ENCODE measurements at places on chromosomes 12 and 14.

- DNase-seq = no peak
Measured at GRCh38 chr12:129791396-129791795, 112.4 kb downstream of the TMEM132D start.

- no peak for DNase-seq
Measured at GRCh38 chr12:2323532-2324255, 270.9 kb downstream of the CACNA1C start.

DNA sequence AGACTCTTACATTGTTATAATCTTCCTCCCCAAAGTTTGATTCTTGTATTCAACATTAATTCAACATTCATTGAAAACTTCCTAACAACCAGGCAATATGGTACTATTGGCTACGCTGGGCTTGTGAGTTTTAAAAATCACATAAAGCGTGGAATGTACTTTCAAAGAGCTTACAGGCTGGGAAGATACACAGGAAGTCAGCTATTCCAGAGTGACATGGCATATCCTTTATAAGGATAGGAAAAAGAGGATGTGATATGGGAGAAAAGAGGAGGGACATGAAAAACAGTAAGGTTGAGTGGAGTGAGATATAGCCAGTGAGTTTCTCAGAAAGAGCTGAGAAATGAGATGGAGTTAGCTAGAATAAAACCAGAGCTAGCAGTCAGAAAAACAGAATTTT, 103.6 kb upstream of the ATF7IP start:
- no peak for DNase-seq

DNA sequence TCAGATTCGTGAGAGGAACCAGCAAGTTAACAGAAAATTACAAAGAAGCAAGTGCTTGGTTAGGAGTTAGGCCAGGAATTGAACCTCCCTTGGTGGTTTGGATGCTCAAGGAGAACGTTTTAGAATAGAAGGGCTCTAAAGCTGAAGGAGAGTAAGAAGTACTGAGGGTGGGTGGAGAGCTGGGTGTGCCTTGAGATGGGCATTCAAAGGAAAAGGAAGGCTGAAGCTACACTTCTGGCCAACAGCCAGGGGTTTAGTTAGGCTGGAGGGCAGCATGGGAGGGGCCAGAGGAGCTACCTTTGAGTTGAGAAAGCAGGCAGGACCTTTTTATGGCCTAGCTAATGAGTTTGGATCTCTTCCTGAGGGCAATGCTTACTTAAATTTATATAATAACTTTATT, 421.2 kb downstream of the CCDC91 start:
- no peak for DNase-seq

DNA sequence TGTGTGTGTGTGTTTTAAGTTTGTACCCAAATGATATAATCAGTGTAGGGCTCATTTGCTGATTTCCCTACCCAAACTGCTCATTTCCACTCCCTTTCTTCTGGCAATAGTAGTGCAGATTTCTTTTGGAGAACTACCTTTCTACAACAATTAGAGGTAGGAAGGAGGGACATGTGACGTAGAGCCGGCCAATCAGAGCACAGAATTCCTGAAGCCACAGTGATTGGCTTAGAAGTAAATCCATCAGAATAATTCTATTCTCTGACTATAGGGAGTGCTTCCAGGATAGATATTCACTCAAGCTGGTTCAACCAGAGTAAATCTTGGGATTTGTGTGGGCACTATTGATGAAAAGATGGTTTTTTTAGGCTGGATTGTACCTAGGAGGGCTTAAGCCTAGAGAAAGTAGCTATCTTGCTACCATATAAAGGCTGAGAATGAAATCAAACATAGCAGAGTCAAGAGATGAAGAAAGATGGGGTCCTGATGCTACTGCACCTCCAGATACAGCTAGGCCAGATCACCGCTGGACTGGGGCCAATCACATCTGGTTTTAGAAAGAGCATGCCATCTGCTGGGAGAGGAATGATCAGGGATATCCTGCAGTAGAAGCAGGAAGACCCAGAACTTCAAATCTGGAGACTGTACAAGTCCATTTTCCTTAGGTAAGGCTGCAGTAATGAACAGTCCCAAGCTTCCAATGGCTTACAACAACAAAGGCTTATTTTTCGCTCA, 54.1 kb upstream of the NUAK1 start:
- DNase-seq = no peak

GRCh38 chr12:78359520-78359919, 505.1 kb upstream of the SYT1 start:
- DNase-seq = no peak

GRCh38 chr12:77387214-77387613, 321.8 kb upstream of the E2F7 start:
- no peak for DNase-seq

DNA sequence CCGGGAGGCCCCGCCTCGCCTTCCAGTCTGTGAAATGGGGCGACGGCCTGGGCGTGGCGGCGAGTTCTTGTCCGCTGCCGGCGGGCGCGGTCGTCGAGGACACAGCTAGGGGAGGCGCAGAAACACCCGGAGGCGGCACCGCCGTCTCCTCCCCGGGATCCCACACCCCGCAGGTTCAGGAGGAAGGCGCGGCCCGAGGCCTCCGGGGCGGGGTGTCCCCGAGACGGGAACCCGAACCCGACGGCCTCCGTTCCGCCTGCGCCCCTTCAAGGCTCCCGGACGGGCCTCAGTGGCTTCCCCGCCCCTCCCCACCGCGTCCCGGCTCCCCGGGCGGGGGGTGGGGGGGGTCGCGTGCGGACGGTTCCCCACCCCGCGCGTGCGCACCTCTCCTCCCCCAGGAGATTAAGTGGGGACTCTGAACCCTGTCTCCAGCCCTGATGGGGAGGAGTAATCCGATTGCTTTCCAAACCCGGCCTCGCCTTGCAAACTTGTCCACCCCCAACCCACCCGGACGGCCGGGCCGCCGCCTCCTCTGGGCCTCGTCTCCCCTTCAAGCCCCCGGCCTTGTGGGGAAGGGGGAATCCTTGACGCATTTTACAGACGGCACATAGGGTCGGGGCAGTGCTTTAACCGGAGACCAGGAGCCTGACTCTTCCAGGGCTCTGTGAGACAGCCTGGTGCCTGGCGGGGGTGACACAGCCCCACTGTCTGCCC, 35.3 kb upstream of the ANKRD9 start:
- no peak for DNase-seq

- DNase-seq = peak; percentile 78
Measured at GRCh38 chr12:91382081-91382543, 199.5 kb upstream of the DCN start.

- DNase-seq = no peak
Measured at GRCh38 chr14:34966413-34966812, 16.4 kb upstream of the SRP54 start.

DNA sequence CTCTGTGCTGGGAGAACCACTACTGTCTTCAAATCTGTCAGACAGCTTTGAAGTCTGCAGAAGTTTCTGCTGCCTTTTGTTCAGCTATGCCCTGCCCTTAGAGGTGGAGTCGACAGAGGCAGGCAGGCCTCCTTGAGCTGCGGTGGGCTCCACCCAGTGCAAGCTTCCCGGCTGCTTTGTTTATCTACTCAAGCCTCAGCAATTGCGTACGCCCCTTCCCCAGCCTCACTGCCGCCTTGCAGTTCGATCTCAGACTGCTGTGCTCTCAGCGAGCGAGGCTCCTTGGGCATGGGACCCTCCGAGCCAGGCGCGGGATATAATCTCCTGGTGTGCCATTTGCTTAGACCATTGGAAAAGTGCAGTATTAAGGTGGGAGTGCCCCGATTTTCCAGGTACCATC, 25.1 kb upstream of the KLRB1 start:
- DNase-seq = no peak

DNA sequence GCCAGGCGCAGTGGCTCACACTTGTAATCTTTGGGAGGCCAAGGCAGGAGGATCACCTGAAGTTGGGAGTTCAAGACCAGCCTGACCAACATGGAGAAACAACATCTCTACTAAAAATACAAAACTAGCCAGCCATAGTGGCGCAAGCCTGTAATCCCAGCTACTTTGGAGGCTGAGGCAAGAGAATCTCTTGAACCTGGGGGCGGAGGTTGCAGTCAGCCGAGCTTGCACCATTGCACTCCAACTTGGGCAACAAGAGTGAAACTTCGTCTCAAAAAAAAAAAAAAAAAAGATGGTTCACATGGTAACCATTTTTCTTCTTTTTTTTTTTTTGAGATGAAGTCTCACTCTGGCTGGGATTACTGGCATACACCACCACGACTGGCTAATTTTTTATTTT, 35.3 kb downstream of the SLC2A14 start:
- no peak for DNase-seq

GRCh38 chr12:24278832-24279231, 329.4 kb upstream of the SOX5 start:
- no peak for DNase-seq

DNA sequence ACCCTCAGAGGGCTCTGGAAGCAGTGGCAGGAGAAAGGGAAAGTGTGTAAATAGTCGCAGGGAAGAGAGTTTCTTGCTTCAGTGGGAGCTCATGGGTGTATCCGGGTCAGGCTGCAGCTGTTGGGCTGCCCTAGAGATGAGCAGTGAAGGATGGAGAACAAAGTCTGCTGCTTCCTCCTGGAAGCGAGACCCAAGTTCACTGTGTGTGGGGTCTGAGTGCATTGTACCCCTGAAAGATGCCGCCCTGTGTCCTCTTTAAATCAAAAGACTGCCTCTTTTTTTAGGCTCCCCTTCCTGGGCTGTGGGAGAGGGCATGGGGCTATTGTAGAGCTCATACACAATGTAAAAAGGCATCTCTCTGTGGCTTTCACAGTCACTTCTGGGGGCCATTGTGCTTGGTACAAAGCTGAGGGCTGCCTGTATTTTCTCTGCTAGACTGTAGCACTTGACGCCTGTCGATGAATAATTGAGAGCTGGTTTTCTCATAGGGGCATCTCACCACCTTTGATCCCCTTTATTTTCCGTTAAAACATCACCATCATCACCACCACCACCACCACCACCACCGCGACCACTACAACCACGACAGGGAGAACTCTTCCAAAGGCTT, 16.7 kb downstream of the CHST11 start:
- no peak for DNase-seq

GRCh38 chr12:93098077-93098476, 169.0 kb upstream of the EEA1 start:
- DNase-seq = peak; percentile 24

DNA sequence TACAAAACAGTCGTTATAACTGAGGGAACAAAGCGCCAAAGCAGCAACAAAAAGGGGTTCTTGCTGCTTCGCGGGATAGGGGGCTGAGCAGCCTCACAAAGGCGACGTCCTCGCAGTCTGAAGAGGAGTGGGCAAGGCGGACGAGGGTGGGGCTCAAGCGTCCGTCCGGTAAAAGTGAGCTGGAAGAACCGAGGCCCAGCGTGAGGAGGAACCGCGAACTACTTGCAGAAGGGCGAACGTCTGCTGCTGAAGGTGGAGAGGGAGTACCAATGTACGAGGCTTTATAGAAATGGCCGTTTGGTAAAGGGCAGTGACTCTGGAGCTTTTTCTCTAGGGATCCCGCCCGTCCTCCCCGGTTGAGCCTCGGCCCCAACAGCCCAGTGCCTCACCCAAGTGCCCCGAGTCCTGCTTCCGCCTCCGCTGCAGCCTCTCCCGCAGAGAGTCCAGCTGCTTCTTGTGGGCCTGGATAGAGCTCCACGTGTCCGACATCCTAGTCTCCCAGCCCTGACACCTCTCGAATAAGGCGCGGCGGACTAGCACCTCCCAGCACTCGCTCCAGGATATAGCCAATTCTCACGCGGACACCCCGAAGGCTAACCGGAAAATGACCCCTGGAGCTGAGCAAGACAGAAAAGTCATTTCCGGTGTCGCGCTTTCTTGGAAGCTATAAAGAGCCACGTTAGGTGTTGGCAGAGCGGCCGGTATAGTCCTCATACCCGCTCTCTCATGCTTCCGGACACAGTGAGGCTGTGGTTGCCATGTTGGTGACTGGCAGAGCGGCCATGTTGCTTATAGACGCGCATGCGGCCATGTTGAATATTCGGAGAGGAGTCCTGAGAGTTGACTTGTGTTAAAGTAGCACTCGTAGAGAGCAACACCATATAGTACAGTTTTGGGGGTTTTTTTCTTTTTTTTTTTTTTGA, at the start of gene METTL3:
Gene METTL3 (minus strand): TSS at position 606 of the 923 bp plus-strand sequence. CDS start 117 bp downstream, at position 489.
- DNase-seq = peak; percentile 87
